ENCODE measurements at places on chromosomes 6 and 20.

DNA sequence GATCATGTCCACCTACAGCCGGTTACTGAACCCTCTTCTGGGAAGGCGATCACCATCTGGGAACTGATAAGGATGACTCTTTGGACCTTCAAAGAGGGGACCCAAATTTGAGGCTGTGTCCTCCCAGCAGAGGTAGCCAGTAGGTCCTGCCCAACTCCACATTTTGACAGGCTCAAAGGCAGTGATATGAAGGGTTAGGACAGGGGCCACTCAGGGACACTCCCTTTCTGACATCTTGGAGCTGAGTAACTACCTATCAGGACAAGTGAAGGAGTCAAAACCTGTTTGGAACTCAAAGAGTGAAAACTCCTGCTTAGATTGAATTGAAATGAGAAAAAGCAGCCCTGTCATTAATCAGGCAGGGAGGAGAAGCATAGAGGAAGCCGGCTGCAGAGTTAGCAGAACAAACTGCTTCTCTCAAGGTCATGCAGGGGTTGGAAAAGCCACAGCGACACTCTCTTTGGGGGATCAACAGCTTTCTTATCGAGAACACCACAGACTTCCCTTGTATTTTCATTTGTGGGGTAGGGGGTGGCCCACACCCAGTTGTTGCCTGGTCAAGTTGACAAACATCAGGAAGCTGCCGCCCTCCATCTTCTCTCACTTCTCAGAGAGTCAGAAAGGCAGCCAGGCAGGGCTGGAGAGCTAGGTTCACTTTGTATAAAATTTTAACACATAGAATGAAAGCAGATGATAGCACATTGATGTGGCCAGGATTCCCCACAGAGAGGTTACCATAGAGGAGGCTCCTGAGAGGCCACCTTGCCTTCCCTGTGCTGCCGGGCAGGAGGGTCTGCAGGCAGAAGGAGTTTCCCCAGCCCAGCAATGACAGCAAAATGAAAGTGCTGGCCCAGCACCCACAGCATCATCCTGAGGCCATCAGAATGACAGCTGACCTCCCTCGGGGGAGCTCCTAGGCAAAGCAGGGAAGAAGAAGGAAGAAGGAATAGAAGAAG is 47.6 kb downstream of the AGPAT4 start:
- no peak for DNase-seq

DNA sequence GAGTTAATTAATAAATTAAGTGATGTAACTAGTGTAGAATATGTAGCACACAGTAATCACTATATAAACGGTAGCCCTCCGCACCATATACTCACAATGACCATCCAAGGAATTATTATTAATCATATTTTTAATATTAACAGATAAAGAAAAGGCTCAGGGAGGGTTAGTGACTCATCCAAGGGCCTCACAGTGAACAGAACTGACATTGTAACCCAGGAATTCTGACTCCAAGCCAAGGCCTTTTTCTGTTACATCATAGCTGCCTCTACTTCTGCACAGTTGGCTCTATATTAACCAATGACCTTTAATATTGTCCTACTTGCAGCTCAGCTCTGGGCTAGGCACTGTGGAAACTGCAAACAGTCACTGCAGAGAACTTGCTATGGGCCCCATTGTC is 117.5 kb upstream of the SIRPG start:
- peak; percentile 42 for DNase-seq

DNA sequence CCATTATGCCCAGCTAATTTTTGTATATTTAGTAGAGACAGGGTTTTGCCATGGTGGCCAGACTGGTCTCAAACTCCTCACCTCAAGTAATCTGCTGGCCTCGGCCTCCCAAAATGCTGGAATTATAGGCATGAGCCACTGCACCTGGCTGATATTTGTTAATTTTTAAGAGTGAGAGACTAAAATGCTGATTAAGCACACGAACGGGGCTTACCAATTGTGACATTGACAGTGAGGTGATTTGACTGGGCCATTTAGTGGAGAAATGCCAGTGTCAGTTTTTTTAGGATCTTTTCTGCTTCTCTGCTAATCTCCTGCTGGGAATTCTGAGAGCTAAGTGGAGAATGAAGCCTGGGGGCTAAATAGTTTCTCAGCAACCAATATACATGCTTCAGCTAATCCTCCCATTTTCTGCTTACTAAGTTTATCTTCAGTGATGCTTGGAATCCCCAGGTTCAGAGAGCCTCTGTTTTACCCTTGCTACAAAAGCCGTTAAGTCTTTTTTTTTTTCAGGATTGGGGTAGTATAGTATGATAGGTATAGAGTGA is 9.8 kb upstream of the DEFB123 start:
- DNase-seq = no peak

DNA sequence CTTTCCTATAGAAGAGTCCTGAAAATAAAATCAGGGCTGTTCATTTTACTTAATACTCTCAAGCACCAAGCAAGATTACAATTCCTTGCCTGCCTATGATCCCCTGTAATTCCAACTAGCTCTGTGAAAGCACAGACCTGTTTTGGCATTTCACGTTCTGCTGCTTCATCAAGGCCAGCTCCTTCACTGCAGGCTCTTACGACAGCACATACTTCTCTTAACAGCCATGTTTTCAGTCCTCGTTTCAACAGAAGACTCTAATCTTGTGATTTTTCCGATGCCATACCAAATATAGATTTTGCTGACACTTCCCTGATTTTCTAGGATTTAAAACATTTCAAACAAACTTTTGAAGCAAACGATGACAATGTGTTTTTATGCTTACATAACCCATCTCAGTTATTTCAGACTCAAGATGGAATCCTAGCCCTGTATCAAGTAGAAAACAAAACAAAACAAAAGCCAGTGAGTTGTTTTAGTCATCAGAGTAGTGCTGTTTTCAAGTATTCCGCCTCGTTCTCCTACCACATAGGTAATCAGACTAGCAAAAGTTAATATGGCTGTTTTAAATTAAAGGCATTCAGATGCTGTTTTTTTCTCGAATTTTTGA is 616.5 kb upstream of the CITED2 start:
- DNase-seq = peak; percentile 86

DNA sequence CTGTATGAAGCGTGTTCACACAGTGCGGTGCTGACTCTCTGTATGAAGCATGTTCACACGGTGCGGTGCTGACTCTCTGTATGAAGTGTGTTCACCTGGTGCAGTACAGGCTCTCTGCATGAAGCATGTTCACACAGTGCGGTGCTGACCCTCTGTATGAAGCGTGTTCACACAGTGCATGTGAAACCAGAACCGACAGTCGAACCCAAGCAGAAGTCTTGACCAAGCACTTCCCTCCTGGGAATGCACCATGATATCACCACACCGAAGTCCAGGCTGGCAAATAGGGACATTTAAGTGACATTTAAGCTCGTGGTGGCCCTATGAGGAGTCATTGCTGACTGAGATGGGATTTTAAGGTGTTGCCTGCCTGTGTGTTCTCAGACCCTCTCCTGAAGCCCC is 11.3 kb upstream of the SERPINB1 start:
- no peak for DNase-seq

DNA sequence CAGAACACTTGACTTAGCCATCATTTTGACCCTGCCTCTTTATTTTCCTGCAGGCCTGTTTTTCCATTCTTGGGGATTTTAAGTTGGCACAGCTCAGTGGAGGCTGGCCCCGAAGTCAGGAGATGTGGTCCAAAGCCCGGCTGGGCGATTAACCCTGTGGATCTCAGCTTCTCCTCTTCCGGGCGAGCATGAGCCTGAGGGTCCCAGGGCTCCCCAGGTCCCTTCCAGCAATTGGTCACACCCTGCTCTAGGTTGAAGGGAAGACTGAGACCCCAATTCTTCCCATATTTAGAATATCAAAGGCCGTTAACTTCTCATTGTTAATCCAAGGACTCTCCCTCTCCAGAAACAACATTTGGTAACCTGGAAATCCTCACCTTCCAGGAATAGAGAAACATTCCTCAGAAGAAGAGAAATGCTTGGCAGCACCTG is 2.3 kb downstream of the THBS2 start:
- no peak for DNase-seq

DNA sequence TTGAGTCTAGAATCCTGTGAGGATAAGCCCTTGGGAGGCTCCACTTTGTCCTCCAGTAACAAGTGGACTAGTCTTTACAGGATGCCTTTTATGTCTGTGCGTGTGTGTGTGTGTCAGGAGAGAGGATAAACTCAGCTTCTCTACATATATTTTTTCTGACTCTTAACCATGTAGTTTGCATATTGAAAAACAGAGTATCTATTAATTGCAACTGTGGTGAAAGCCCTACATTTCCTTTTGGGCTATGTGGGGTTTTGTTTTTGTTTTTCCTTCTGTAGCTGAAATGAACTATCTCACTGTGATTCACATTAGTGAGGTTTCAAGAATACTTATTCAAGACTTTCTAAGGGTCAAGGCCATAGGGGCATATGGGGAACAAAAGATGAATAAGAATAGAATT is 17.7 kb downstream of the TPBG start:
- peak; percentile 14 for DNase-seq

- DNase-seq = no peak
Observed at GRCh38 chr20:13684566-13685222, 46.0 kb upstream of the TASP1 start.

DNA sequence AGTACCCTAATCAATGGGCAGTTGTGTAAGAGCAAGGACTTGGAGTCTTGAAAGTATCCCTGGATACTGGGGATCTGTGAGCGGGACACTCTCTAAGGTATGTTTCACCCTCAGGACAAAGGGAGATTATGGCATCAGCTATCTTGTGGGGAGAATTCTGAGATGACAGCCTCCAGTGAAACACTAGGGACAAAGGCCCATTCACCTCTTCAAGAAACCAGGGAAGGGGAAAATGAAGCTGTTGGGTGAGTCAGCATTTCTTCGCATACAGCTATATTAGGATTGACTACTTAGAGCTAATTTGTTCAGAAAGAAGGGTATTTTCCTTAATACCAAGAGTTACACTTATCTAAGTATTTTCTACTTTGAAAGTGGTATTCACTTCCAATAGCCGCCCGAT is 35.9 kb downstream of the OPN5 start:
- DNase-seq = no peak

- DNase-seq = no peak
Observed at GRCh38 chr6:21994821-21995220, 302.0 kb downstream of the PRL start.

GRCh38 chr6:29527126-29527525 is 32.4 kb downstream of the UBD start:
- DNase-seq = no peak

- peak; percentile 65 for DNase-seq
Observed at GRCh38 chr6:18507561-18507960, 120.4 kb downstream of the RNF144B start.

- peak; percentile 27 for DNase-seq
Observed at GRCh38 chr6:157806131-157806855, 16.8 kb upstream of the SNX9 start.

DNA sequence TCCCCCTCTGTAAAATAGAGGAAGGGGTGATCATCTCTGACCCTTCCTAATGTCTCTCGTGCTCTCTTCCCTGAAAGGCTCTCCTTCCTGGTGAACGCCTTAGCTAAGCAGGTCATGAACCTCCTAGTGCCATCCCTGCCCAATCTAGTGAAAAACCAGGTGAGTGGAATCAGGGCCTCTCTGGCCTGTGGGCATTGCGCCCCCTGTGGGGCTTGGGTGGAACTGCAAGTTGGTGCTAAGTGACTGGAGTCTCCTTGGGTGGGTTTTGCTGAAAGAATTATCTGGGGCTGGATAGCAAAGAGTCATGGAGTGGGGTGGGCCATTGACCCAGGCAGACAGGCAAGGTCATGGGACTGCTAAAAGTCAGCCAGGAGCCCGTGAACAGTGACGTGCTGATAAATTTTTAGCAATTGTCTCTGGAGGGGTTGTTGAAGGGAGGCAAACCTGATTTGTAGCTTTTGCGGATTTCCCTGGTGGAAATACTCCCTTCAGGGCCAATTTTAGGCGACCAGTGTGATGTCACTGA is 8.9 kb downstream of the BPIFB1 start:
- DNase-seq = peak; percentile 41

DNA sequence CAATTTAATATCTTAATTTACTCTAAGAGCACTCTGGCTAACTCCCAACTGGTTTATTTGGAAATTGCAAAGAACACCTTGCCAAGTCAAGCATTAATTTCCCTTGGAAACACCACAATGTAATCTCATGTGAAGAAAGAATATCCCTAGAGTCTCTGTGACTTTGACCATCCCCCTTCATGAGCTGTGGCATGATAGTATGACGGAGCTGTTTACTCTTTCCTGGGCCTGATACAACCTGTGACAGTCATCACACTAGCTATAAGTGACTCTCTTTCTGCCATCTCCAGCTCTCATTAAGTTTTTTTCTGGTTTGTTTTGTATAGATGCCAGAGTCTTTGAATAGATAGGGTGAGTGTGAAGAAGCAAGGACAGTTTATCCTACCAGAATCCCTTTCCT is 470.3 kb upstream of the JARID2 start:
- DNase-seq = no peak

DNA sequence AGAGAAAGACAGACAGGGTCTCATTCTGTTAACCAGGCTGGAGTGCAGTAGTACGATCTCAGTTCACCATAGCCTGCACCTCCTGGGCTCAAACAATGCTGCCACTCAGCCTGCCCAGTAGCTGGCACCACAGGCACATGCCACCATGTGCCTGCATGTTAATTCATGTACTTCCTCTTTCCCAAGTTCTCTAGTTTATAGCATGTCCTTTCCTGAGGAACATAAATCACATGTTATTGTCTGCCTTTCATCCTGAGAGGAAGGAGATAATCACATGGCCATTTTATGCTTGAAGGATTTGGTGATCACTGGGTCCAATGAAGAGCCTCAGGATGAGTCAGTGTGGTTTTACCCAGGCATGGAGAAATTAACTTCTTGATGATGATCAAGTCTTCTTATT is 47.9 kb downstream of the COL11A2 start:
- no peak for DNase-seq

DNA sequence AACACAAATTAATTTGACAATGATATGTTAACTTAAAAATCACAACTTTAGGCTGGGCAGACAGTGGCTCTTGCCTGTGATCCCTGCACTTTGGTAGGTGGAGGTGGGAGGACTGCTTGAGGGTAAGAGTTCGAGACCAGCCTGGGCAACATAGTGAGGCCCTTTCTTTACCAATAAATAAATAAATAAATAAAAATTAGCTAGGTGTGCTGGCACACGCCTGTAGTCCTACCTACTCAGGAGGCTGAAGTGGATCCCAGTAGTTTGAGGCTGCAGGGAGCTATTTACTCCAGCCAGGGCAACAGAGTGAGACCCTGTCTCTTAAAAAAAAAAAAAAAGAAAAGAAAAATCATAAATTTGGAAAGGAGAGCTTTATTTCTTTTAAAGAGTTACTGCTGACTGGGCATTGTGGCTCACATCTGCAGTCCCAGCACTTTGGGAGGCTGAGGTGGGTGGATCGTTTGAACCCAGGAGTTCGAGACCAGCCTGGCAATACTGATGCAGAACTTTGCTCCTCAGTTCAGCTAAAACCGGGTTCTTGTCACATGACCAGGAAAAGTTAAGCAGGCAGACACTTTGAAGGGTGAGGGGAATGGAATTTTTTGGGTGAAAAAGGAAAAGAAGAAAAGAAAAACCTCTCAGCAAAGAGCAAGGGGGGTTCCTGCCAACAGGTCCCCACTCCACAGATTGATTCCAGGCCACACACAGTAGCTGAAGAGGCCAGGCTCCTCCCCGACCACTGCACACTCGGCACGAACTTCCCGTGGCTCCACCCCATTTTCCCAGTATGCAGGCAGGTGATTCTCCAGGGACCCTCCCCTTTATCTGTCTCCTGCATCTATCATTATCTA is 44.0 kb upstream of the DDR1 start:
- no peak for DNase-seq

GRCh38 chr6:106253731-106254130 is 71.8 kb downstream of the ATG5 start:
- DNase-seq = peak; percentile 33

GRCh38 chr20:55882286-55882685 is 123.0 kb downstream of the CBLN4 start:
- no peak for DNase-seq

- DNase-seq = no peak
Observed at GRCh38 chr6:71034563-71035345, 77.9 kb upstream of the B3GAT2 start.
